ENCODE measurements at places on chromosomes 12 and 14.
A peak's percentile ranks its signal among the peaks of the same experiment; 100 is the strongest.

GRCh38 chr12:15171012-15171655 lies 50.1 kb downstream of the RERG start:
- no peak for DNase-seq

DNA sequence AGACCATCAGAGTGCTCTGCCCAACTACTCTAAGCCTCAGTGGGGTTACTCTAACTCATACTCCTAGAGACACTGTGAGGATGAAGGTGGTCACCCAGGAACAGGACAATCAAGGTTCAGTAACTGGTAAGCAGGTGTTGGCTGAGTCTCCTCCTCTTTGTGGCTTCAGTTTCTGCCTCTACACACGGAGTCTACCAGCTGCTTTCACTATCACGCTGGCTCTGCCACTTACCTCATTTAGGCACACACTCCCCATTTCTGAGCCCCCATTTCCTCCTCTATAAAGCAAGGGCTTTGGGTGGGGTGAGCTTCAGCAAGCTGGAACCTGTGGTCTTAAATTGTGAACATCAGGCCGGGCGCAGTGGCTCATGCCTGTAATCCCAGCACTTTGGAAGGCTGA lies 7.3 kb upstream of the TCHP start:
- no peak for DNase-seq

DNA sequence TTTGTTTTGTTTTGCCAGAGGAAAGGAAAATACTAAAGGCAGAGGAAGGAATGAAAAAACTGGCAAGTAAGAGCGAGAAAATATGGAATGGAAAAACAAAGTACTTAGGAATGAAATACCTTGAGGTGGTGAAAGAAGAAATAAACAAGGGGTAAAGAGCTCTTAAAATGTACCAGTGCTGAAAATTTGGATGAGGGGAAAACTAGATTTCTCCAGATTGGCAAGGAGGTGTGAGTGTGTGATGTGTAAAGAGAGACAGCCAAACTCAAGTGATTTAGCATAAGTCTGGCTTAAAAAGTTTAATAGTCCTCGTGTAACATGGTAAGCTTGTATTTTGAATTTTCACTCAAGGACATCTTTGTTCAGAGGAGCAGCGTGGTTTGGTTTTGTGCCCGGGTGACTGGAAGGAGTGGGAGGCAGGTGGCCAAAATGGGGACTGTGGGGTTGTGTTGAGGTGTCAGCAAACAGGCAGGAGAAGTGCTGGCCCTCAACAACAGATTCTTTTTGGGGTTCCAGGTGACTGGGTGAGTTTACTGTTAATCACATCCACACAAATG lies 102.7 kb downstream of the DACT1 start:
- no peak for DNase-seq

- no peak for DNase-seq
These were observed 39.0 kb upstream of the TC2N start for GRCh38 chr14:91906374-91906773.

- no peak for DNase-seq
These were observed 196.5 kb upstream of the PRMT8 start for GRCh38 chr12:3294481-3294911.

- no peak for DNase-seq
These were observed 172.1 kb downstream of the ETV6 start for GRCh38 chr12:11821386-11822080.

DNA sequence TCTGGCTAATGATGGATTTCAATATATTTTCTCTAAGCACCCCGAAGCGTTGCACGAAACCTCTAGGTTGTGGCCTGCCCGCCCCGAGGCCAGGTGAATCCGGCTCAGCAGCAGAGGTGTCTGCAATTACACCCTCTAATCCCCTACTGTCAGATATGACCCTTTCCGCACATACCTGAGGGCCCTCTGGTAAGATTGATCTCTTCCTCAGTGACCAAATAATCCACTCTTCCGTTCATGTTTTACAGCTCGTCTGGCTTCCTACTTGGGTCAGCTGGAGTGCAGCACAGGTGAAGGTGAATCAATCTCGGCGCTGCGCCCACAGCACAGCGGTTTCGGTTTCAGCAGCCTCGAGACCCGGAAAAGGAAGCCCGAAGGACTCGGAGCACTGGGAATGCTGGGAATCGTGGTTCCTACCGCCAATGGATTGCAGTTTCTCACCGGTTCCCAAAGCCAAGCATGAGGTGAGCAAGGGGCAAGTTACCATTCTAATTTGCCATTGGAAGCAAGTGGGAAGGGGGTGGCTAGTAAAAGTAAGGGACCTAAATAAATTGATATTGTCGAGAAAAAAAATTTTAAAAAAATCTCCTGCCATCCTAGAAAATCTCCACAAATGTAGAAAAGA lies at the start of gene SYNJ2BP:
TSS of gene SYNJ2BP (minus strand) at position 366 of the 625 bp plus-strand sequence. CDS start at position 239, 127 bp downstream.
- DNase-seq, result peak; percentile 72

DNA sequence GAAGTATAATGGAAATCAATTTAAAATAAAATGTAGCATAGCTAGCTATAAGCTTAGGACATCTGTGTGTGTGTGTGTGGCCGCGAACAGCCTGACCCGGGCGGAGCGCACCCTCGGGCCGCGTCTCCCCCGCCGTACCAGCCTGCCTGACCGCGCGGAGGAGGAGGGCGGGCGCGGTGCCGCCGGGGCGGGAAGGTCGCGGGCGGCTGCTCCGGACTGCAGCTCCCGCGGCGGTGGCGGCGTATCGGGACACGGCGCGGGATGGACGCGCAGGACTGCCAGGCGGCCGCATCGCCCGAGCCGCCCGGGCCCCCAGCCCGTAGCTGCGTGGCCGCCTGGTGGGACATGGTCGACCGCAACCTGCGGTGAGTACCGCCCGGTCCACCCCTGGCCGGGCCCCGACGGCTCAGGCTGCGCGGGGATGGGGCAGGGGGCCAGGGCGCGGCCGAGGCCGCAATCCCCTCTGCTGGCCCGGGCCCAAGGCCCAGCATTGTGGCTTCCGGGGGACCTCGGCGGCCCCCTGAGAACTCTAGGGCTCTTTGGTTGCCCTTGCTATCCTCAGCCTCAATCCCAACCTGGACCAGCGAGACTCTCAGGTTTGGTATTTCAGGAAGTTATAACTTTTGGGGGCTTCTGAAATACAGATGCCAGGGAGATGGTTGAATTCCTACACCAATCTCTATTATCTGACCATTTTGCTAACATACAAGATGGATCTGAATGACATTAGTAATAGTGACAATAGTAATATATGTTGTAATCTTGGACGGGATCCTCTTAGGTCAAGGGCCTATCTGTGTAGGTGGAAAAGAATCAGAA lies at the start of gene ABHD12B:
TSS of gene ABHD12B (plus strand) at position 140 of the 819 bp plus-strand sequence. CDS start at position 262, 122 bp downstream.
- DNase-seq, result no peak

GRCh38 chr14:57560681-57561080 lies 67.0 kb upstream of the CCDC198 start:
- no peak for DNase-seq

DNA sequence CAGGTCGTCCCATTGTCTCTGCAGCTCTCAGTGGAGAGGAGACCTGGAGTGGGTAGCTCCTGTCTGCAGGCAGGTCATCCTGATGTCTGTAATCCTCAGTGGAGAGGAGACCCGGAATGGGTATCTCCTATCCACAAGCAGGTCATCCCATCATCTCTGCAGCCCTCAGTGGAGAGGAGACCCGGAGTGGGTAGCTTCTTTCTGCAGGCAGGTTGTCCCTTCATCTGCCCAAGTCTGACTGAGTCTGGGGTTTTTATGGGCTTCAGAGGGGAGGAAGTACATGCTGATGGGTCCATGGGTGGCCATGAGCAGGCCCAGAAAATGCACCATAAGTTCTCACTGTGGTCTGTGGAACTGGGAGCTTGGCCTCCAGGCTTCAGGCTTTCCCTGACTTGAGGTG lies 28.9 kb upstream of the PAPLN start:
- no peak for DNase-seq

GRCh38 chr12:80894179-80894578 lies 43.6 kb downstream of the LIN7A start:
- no peak for DNase-seq

DNA sequence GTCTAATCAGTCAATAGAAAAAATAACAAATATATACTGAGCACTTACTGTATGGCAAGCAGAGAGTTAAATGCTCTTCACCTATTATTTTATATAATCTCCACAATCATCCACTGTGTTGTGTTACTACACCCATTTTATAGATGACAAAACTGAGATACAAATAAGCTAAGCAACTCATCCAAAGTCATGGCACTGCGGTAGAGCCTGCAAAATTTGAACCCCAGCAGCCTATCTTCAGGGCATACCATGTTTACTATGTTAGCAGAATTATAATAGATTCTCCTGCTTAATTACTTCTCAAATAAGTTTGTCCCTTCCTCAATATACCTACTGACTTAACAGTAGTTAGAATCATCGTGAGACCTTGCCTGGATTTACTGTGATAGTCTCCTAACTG lies 53.6 kb upstream of the PCED1B start:
- no peak for DNase-seq

- peak; percentile 33 for DNase-seq
These were observed 57.7 kb downstream of the ATP2A2 start for GRCh38 chr12:110338754-110339153.

- DNase-seq, result no peak
These were observed 76.1 kb downstream of the GALNT4 start for GRCh38 chr12:89448526-89448925.

GRCh38 chr12:47736877-47737676 lies 11.8 kb upstream of the ENDOU start:
- DNase-seq, result peak; percentile 79

GRCh38 chr14:78763746-78764145 lies 593.6 kb downstream of the NRXN3 start:
- DNase-seq, result no peak

- DNase-seq, result no peak
These were observed 151.5 kb downstream of the DERA start for GRCh38 chr12:16062611-16063010.

- no peak for DNase-seq
These were observed 107.0 kb downstream of the ARF6 start for GRCh38 chr14:49999826-50000379.

GRCh38 chr12:95003921-95004272 lies 400 bp upstream of the NDUFA12 start:
- DNase-seq, result no peak

- DNase-seq, result peak; percentile 59
These were observed at the start of gene P2RX7 for GRCh38 chr12:121132601-121133481. TSS of gene P2RX7 (plus strand) at chr12:121132876. CDS start at chr12:121132971, 95 bp downstream.

DNA sequence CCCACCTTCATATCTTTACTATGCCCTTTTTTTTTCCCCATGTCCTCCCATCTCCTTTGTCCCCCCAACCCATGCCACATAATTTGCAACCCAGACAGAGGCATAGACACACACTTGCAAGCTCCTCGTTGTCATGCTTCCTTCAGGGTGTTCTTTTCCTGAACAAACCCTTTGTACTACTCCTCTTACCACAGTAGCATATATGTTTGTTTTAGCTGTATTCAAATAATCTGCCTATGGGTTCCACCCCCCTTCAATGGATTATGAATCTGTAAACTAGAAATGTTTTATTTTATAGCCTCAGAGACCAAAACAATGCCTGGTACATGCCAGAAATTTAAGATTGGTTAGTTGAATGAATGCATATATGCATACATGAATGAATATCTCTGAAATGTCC lies 307.1 kb upstream of the E2F7 start:
- DNase-seq, result no peak

DNA sequence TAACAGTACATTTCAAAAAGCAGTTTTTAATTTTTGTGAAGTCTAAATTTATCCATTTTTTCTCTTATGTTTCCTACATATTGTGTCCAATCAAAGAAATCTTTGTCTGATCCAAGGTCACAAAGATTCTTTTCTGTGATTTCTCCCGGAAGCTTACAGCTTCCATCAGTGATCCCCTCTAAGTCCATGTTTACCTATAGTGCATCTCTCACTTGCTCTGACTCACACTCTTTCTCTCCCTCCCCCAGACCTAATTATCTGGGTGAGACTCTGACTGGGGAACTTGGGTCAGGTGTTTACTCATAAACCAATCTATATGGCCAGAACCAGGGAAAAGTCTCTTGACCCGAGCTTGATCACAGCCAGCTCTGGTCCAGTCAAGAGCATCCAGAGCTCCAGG lies 224.4 kb downstream of the SPTSSA start:
- DNase-seq, result no peak

GRCh38 chr14:93304771-93305170 lies 28.1 kb downstream of the BTBD7 start:
- peak; percentile 48 for DNase-seq

- DNase-seq, result no peak
These were observed 494.4 kb upstream of the RGS6 start for GRCh38 chr14:71437870-71438269.

DNA sequence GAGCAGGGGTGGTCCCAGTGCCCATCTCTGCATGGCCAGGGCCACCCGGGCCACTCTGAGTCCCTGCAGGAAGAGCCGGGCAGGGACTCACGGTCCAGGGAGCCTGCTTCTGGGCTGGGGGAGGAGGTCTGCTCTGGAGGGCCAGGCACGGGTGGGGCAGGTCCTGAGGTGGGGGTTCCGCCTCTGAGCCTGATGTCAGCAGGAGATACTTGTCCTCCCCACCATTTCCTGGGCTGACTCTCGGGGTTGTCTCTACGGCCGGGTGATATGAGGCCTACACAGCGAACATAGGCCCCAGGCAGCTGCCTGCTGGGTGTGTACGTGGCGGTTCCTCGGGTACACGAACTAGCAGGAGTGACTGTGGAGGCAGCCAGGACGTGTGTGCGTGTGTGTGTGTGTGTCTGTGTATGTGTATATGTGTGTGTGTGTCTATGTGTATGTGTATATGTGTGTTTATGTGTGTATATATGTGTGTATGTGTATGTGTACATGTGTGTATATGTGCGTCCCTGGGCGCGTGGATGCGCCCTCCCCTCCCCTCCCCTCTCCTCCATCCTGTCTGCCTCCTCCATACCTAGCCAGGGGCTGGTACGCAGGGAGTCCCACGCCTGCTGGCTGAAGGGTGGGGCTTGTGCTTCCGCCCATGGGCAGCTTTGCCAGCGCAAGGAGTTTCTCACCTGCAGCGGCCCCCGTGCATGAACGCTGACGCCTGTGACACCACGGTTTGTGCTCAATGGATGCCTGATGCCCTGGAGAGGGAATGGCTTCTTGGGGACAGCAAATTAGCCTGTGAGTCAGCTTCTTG lies 30.4 kb upstream of the TRAF3 start:
- DNase-seq, result no peak

- peak; percentile 44 for DNase-seq
These were observed 58.3 kb upstream of the FRMD6 start for GRCh38 chr14:51593397-51593796.

DNA sequence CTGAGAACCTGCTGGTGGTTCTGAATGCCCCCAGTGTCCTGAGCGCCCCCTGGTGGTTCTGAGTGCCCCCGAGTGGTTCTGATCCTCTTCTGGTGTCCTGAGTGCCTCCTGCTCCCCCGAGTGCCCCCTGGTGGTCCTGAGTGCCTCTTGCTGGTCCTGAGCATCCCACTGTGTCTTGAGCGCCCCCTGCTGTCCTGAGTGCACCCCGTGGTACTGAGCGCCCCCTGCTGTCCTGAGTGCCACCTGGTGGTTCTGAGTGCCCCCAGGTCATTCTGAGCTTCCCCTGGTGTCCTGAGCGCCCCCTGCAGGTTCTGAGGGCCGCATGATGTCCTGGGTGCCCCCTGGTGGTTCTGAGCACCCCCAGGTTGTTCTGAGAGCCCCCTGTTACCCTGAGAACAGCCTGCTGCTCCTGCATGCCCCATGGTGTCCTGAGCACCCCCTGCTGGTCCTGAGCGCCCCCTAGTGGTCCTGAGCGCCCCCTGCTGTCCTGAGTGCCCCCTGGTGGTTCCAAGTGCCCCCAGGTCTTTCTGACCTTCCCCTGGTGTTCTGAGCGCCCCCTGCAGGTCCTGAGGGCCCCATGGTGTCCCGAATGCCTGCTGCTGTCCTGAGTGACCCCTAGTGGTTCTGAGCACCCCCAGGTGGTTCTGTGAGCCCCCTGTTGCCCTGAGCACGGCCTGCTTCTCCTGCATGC lies 1165.4 kb downstream of the TMEM121 start:
- DNase-seq, result no peak

- peak; percentile 74 for DNase-seq
These were observed 4.3 kb upstream of the MYF6 start for GRCh38 chr12:80702889-80703805.

- DNase-seq, result no peak
These were observed 32.3 kb upstream of the DACT1 start for GRCh38 chr14:58605465-58605864.
